ENCODE measurements at places on chromosomes 7 and 10.

- peak; percentile 37 for DNase-seq
These were observed 14.3 kb downstream of the EIF4EBP2 start for GRCh38 chr10:70418229-70418628.

DNA sequence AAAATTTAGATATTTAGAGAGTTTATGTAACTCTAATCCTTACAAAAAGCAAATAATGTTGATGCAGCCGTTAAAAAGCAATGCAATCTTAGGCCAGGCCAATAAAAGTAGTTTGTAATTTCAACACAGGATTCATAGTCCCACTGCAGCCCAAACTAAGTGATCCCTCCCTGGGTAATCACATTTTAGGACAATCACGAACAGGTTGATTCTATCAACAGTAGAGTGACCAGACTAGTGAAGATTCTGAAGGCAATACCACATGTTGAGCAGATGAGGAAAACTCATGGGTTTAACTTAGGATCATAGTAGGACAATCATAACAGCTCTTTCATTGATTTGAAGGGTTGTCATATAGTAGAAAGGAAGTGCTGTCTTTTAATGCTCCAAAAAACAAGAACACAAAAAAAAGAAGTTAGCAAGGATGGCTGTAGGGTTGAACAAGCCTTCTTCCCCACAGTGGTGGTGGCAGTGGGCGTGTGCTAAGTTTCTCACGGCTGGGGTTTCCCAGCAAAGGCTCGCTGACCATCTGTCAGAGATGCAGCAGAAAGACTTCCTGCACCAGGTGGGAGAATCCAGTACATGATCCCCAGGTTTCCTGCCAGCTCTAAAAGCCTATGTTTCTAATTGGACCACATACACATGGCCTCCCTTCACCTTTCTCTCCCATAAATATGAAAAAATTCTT, 212.2 kb downstream of the CHRM2 start:
- DNase-seq: no peak

GRCh38 chr10:124962421-124962820, 20.5 kb downstream of the ZRANB1 start:
- DNase-seq: no peak

DNA sequence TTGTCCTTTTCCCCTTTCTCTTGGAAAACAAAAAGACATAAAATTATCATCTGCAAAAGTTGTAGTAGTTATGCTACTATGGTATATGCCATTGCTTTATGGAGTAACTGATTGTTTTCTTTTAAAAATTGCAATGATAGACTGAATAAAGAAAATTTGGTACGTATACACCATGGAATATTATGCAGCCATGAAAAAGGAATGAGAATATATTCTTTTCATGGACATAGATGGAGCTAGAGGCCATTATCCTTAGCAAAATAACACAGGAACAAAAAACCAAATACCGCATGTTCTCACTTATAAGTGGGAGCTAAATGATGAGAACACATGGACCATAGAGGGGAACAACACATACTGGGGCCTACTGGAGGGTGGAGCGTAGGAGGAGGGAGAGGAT, 538.8 kb downstream of the PLXDC2 start:
- no peak for DNase-seq

GRCh38 chr10:132714096-132714985, 71.6 kb downstream of the NKX6-2 start:
- DNase-seq: no peak
